Activated CD8-positive, alpha-beta memory T cell treated with anti-CD3 and anti-CD28 coated beads for 1 hour (primary cell): ENCODE measurements at places on chromosomes 3 and 15.

DNA sequence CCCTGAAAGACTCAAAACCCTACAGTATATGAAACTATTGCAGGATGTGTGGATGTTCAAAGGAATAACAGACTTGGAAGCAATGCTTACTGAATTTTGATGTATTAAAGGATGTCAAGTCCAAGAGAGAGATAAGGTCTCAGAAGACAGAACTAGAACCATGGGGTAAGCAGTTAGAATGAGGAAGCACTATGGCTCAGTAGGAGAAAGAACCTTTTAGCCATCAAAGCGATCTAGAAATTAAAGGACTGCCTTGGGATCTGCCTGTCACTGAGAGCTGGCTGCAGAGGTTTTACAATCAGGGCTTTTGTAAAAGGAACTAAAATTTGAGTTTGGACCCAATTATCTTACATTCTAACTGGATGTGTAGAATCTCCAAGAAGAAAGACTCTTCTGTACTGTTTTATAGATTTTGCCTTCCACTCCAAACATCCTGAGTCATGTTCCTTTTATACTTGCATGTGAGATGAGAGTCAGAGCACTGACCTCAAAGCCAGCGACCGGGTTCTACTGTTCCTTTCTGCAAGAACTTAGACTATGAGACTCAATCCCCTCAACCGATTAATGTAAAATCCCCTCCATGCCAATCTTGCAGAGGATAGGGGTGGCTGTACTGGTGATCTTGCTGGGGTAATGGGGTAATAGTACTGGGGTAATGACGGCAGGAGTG is 412.3 kb upstream of the TPRG1 start:
- no peak for DNase-seq

GRCh38 chr3:132538072-132538471 is 59.0 kb upstream of the ACKR4 start:
- no peak for DNase-seq

DNA sequence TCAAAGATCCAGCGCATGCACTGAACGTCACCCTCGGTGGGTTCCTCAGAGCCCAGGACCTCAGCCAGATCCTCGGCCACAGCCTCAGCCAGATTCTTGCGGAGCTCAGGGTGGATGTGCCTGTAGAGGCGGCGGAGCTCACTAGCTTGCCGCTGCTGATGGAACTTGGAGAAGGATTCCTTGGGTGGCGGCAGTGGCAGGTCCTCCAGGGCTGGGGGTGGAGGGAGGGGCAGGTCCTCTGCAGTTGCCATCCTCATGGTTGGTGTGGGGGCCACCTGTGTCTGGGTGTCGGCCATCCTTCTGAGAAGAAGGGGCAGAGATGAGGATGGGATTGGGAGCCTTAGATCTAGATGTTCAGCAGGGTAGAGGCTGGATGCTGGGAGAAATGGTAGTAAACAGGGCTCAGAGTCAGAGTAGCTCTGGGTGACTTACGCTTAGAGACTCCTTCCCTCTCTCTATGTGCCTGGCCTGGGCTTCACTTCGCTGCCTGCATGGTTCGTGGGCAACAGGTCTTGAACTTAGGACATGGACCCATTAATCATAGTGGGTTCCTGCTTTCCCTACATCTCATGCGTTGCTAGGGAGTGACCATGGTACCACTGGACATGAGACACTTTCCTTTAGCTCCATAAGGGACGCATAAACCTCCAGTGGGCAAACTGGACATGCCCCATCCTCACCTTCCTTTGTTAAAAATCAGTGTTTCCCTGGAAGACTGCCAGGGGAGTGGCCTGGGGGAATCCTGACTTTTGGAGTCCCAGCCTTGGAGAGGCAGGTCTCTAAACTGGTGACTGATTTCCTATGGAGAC is 3.0 kb downstream of the XIRP1 start:
- no peak for DNase-seq

DNA sequence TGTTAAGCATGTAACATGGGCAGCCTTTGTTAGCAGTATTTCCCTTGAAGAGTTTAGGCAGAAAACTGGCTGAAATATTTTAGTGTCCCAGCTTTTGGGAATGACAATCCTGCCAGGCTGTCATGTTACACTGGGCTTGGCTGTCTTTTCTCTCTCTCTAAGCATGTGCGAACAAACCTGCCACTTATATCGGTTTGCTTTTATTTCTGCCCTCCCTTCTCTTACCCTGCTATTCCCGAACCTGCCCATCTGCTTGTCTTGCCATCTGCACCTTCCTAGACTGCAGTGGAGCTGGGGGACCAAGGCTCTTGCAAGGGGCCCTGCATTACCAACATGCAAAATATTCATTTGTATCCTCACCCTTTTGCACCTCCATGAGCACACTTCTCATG is 339.6 kb downstream of the EPHB1 start:
- DNase-seq, result no peak

DNA sequence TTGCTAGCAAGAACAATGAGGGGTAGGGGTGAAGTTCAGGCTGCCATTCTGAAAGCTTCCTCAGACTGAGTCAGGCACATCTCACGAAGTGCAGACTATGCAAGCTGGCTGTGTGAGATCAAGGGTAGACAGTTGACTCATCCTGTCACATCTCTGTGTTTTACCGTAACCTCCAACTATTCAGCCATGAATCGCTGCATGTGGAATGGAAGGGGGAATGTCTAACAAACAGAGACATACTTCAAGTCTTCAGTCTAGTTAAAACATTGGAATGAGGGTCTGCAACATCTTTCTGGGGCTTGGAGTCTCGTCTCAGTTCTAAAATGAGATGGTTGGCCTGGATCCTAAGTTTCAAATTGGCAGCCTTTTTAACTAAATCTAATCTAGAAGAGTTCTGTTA is 25.9 kb downstream of the AGTR1 start:
- DNase-seq, result no peak

DNA sequence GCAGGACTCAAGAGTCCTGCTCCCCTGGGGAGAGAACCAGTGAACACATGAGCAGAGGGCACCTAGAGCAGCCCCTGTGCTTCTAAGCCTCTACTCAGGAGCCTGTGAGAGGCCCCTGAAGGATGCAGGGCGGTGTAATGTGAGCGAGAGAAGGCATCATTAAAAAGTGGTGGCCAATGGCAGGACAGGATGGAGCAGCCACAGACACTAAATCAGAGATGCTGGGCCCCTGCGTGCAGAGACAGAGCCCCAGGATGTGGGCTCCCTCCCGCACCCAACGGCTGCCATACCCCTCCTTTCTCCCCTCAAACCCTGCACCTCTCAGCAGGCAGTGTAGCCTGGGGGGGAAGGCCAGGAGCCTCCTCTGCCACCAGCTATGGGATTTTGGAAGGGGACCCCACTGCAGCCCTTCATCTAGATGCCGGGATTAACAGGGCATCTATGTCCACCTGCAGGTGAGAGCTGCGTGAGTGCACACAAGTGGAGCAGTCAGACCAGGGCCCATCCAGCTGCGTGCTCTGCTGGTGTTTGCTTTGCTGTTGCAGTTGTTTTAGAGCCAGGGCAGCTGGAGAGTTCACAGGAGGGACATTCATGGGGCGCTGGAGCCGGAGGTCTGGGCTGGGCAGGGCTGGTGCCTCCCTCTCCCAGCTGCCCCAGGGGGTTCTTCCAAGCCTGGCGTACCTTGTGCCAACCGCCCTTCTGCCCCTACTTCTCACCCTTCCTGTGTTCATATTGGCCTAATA is 5.1 kb upstream of the IQSEC1 start:
- no peak for DNase-seq

- no peak for DNase-seq
Observed at GRCh38 chr15:25501828-25502446, 63.1 kb upstream of the UBE3A start.

GRCh38 chr3:189094539-189094938 is 77.2 kb upstream of the TPRG1 start:
- no peak for DNase-seq

DNA sequence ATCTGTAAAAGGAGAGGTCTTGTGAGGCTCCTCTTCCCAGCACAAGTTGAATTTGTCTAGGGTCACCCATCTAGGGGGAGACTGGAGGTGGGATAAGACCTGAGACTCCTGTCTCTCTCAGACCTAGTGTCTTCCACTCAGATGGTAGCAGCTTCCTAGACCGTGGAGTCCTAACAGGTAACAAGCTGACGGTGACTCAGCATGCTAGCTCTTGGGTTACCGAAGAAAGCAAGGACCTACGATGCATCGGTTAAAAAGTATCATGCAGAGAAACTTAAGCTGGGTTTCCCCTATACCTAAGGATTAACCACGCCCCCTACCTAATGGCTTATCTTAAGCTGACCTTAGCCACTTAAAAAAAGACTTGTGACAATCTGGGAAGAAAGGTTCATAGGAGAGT is 7.6 kb downstream of the LRRN1 start:
- DNase-seq, result no peak

DNA sequence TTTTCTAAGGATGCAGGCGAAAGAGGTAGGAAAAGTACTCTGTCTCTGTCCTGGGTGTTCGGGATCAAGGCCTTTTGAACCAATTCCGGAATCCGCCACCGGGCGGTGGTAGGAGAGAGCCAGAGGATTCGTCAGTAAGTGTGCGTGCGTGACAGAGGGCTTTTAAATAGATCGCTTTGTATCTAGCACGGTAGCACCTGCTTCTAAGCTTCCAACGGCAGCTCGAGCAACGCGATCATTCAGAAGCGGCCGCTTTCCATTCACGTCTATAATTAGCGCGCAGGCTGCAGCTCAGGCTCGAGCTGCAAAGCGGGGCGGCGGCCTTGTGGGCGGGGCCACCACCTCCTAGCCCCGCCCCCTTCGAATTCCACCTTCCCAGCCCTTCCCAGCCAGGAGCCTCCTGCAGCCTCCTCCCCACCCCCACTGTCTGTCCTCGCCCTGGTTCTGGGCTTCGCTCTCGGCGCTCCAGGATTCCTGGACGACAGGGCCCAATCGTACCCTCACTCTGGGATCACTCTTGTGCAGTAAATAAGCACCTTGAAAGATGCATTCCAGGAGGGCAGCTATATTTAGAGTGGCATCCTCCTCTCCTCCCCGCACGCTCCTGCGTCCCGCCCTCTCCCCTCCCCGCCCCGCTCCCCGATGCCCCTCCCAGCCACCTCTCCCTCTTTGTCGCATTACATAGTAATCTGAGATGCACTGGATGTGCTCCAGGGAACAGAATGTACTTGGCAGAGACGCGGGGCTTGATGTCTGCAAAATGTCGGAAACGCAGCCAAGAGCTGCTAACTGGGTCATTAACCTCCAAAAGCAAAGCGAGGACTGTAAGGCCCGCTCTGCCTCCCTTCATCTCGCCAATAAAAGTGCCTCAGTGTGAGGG is 224.1 kb upstream of the TPRG1 start:
- DNase-seq, result no peak

GRCh38 chr3:139757448-139758030 is 79.8 kb upstream of the NMNAT3 start:
- DNase-seq, result no peak

GRCh38 chr3:126567696-126568438 is 9.1 kb upstream of the C3orf22 start:
- no peak for DNase-seq

DNA sequence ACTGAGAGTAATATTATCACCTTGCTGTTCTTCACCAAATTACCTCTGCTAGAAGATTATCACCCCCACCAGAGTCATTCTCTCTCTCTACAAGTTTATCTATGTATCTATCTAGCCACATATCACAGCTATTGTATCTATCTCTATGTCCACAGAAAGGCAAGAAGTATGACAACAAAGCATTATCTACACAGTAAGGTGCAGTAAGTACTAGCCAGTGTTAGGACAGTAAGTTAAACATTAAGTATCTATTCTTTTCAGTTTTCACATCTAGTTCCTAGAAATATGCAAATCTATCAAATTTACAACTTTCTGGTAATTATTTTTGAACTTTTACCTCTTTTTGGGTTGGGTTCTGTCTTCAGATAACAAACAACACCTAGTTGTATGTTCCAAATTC is 26.5 kb upstream of the XXYLT1 start:
- no peak for DNase-seq

DNA sequence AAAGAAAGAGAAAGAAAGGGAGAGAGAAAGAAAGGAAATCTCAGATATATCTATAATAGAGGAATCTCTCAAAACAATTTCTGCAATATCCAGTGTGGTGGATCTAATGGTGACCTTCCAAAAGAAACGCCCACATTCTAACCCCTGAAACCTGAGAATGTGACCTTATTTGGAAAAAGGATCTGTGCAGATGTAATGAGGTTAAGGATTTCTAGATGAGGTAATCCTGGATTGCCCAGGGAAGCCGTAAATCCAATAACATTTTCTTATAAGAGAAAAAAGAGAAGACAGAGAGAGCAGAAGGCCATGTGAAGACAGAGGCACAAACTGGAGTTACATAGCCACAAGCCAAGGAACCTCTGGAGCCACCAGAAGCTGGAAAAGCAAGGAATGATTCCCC is 307.6 kb downstream of the ZBTB20 start:
- no peak for DNase-seq

GRCh38 chr3:134060561-134061385 is 31.0 kb upstream of the SLCO2A1 start:
- DNase-seq, result no peak

DNA sequence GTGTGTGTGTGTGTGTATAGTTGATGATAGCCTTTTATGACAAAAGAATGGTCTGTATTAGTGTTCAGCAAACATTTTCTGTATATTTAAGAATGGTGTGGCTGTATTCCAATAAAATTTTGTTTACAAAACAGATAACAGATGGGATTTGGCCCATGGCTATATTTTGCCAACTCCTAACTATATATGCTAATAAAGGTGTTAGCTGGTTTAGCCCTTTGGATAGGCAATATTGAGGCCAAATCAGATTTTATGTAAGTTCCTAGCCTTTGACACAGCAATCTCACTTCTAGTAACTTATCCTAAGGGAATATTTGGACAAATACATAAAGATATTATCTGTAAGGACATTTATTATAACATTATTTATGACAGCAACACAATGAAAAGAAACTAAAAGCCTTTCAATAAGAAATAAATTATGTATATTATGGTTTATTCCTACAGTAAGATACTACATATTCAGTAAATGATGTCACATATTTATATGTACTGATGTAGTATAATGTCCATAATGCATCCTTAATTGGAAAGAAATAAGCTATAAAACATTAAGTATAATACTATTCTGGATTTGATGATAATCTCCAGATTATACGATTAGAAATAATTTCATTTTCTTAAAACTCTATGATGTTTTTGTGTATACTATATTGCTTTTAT is 264.0 kb downstream of the RBMS3 start:
- no peak for DNase-seq

- DNase-seq, result peak; percentile 91
Observed at GRCh38 chr3:195914648-195915473, 6.5 kb upstream of the TNK2 start.

GRCh38 chr3:158718490-158719170 is 13.6 kb downstream of the RARRES1 start:
- no peak for DNase-seq

DNA sequence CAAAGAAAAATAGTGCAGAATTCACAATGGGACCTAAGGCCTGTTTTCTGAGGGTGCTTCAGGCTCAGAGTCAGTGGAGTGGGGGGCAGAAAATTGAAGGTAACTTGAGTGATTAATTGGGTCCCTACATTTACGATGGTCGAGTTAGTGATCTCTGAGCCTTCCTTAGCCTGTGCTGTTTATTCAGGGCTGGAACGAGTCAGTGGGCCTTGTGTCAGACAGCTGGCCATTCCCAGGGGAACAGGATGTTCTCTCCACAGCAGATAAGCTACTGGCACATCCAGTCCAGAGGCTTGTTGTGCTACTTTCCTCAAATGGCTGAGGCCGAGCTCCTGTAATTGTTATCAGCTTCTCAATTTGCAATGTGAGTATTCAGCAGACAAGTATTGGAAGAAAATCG is 29.2 kb upstream of the CNTN3 start:
- DNase-seq, result no peak

GRCh38 chr3:165336786-165337185 is 140.6 kb upstream of the SLITRK3 start:
- no peak for DNase-seq

GRCh38 chr15:73397461-73397860 is 28.7 kb upstream of the HCN4 start:
- no peak for DNase-seq

GRCh38 chr15:93708724-93709445 is 522.5 kb upstream of the MCTP2 start:
- no peak for DNase-seq
